ENCODE measurements at places on chromosomes 6 and 20.

DNA sequence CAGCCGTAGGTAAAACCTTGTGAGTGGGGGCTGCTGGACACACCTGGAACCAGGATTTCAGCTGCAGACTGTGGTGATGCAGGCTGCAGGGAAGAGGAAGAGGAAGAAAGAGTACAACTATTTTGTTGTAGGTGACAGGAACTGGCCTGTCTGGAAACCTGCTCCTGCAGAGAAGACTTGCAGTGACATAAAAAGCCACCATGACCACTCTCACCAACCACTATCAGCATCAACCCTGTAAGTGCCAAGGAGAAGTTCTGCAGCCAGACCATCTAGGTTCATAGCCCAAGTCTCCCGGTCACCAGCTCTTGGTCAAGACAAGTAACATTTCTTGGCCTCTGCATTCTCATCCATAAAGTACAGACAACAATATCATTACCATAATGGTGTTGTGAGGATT is 91.2 kb downstream of the PREX1 start:
- DNase-seq, result no peak

- DNase-seq, result peak; percentile 33
These were observed 745.1 kb upstream of the MARCKS start for GRCh38 chr6:113112086-113112485.

- no peak for DNase-seq
These were observed 140.9 kb downstream of the EYS start for GRCh38 chr6:65566117-65566516.

DNA sequence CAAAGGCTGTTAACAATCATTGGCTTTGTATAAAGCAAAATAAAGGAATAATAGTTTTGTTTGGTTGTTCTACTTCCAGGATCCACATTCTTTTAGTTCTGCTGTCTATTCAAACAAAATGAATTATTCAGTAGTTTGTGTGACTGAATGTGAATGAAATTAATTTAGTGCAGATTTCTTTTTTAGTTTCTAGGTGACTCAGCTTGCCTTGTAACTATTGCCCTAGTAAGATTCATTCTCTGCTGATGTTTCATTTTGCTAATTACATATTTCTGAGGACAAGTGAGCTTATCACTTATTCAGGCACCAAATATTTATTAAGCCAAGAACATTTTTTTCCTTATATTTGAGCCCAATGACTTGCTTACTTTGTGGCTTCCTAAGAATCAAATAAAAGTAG is 46.5 kb upstream of the RIPOR2 start:
- no peak for DNase-seq

All from WERI-Rb-1 (cell line).